Left colon (tissue), 2 donors: ENCODE measurements at places on chromosomes 12 and 14.

DNA sequence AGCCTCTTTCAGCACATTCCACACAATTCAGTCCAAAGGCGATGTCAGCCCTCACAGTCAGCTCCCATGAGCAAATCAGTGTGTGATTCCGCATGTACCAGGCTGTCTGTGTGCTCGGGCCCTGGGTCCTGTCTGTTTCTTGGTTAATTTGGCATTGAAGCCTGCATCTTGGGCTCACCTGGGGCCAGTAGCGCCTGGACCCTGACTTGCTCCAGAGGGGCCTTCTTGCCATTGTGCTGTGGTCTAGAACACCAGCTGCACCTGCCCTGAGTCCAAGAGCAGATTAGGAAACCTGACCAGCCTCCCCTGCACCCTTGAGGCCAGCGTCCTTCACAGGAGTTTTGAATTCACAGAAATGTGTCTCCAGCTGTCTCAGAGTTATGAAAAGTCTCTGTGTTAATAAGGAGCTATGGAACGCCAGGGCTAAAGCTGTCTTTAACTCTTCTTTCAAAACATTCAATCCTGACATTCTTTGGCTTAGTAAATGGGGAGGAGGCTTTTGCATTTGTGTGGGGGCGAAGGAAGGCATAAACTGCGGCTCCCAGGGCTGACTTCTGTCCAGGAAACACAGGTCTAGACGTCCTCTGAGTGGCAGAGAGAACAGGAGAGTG is 102.2 kb downstream of the ARF6 start:
- no peak for DNase-seq

DNA sequence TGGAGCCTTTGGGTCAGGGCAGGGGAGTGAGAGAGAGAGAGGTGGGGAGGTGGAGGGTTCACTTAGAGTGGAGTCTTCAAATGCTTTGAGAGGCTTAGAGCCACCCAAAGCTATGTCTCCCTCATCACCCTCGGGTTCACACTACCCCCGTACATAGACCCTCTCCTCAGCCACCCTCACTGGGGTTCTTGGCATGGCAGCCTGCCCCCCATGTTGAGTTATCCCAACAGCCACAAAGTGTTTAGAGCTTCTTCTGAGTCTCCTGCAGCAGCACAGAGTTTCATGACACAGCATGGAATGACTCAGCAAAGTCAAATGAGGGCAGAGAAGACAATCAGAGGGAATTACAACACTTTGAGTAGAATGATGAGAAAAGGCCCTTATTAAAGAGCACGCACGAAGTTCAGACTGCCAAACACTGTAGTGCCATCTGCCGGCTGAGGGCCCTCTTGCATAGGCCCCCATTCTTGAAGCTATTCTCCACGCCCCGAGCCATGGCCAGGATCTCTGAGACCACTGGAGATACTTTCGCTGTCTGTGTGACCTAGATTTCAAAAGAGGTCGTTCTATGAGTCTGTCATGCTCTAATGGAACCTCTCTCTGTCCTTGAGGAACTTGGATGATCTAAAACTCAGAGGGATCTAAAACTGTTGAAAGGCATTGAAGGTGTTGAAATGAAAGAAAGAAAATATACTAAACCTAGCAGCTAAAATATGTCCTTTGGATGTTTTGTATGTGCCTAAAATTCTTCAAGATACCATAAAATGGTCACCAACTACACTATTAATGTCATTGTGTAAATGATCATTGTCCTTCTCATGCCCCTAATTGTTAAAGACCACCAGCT is 221.9 kb downstream of the PELI2 start:
- DNase-seq: peak; percentile 48

DNA sequence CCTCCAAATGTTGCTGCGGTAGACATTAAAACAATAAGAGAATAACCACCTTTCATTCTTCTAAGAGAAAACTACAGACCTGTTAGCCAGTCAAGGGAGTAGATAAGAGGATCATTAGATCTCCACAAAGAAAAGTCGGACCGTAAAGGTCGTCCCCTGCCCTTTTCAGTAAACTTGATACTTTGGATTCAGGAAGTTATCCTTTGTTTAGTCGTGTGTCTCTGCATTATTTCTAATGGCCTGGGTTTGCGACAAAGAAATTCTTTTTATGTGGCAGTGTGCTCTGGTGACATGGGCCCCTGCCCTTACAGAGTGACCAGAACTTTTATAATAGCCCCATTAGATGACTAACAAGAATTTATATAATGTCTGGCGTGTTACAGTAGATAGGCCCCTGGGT is 44.6 kb upstream of the EVL start:
- no peak for DNase-seq

- peak; percentile 29 for DNase-seq
Observed at GRCh38 chr14:89669193-89669592, 252.2 kb upstream of the FOXN3 start.

GRCh38 chr14:58297412-58297761 is 968 bp upstream of the ARID4A start:
- no peak for DNase-seq

- DNase-seq: no peak
Observed at GRCh38 chr12:96223411-96224218, 29.4 kb downstream of the ELK3 start.

DNA sequence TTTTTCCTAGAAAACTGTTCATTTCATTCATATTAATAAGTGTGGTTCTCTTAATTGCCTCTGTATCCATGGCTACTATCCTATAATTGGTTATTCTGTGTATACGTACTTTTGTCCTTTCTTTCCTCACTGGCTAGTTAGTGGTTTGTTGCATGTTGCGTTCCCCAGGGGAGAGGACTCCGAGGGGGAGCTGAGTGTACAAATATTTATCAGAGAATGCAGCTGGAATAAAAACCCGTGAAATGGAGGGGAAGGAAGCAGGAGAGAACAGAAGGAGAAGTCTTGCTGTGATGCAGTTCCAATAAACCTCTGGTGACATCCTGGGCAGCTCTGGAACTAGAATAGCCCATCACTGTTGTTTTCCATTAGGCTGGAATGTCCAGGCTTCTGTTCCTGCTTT is 117.1 kb upstream of the RGS6 start:
- no peak for DNase-seq

GRCh38 chr14:49420201-49420600 is 166.0 kb downstream of the RPS29 start:
- DNase-seq: no peak

- no peak for DNase-seq
Observed at GRCh38 chr12:57343703-57344378, 87.0 kb downstream of the R3HDM2 start.

- DNase-seq: no peak
Observed at GRCh38 chr12:110233212-110233903, 47.7 kb upstream of the ATP2A2 start.
